Neural progenitor cell (in vitro differentiated cells): ENCODE measurements at places on chromosomes 16 and 17.

GRCh38 chr16:4052801-4053293 lies 63.4 kb downstream of the ADCY9 start:
- no peak for DNase-seq

- peak; percentile 91 for DNase-seq
Observed at GRCh38 chr16:10180771-10181163, 1.5 kb downstream of the GRIN2A start.

- DNase-seq = peak; percentile 52
Observed at GRCh38 chr16:83878838-83879237, 20.1 kb upstream of the MLYCD start.

GRCh38 chr16:19315889-19316433 lies 30.4 kb downstream of the CLEC19A start:
- no peak for DNase-seq

DNA sequence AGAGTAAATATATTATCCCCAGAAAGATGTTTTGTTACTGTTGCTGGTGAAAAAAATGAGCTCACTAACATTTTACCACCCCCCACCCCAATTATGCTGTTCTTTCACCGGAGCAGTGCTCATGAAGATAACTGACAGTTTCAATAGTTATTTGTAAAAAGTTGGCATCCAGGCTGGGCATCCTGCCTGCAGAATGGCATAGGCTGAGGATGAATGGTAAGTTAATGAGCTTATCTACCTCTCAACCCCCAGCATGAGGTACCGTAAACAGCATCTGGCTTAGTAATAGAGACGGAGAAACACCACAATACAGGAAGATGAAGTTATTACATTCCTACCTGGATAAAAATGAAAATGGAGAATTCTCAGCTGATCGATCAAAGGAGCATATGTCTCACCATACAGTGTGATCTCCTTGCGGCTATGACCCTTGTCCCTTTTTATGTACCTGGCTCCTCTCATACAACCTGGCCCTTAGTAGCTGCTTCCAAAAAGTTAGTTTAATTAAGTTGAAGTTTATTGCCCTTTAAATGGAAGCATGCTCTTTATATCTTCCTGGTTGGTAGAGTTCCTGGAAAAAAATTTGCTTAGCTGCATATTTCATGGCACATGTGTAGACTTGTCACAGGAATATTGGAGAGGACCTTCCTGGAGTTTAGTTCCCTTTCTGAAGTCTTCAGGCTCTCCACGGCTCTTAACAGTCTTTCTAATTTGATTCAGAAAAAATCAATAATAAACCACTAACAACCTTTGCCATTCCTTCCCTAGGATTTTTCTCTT lies 61.2 kb upstream of the MPHOSPH6 start:
- no peak for DNase-seq

DNA sequence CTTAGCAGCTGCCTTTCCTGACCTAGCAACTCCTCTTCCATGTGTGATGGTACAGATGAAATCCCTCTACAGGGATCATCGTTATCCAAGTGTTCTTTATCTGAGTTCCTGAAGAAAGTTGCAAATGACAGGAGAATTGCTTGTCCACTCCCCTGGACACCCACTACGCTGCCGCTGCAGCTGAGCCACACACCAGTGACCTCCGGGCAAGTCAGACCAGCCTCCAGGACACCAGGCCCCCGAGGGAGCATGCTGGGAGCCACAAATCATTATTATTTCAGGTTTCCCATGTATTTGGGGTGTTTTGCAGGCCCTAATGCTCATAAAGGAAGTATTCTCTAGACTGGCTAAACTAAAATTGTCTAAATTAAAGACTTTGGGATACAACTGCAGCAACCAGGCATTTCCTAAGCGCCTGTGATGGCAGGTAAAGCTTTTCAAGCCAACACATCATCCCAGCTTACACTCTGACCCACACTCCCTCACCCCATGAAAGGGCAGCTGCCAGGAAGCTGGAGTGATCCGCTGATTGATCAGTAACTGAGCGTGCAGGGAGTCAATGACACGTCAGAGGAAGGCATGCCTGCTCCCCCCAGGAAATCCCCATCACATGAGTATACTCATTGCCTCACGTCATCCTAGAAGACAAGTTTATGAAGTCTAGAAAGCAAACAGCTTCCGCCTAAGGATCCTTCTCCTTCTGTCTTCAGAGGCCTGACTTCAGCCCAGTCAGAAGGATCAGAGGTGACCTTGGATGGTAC lies 14.4 kb downstream of the FA2H start:
- DNase-seq = no peak

DNA sequence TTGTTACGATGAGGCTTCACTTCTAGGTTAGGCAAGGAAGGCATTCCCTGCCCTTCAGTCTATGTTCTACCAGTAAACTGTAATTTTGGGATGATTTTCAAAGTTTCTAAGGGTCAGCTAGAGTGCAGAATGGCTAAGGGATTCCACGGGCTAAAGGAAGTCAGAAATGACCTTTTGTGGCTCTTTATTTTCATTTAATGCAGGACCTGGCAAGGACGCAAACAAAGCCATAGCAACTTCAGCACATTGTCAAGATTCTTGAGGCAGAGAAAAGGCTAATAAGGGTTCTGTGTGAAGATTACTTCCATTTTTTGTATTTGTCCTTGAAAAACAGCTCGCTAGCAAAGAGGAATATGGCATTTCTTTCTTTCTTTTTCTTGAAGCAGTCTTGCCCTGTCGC lies 76.6 kb downstream of the STX8 start:
- DNase-seq = no peak

GRCh38 chr16:48323783-48324775 lies 61.1 kb downstream of the SIAH1 start:
- DNase-seq = no peak

- no peak for DNase-seq
Observed at GRCh38 chr17:44007346-44008204, 3.2 kb downstream of the NAGS start.

DNA sequence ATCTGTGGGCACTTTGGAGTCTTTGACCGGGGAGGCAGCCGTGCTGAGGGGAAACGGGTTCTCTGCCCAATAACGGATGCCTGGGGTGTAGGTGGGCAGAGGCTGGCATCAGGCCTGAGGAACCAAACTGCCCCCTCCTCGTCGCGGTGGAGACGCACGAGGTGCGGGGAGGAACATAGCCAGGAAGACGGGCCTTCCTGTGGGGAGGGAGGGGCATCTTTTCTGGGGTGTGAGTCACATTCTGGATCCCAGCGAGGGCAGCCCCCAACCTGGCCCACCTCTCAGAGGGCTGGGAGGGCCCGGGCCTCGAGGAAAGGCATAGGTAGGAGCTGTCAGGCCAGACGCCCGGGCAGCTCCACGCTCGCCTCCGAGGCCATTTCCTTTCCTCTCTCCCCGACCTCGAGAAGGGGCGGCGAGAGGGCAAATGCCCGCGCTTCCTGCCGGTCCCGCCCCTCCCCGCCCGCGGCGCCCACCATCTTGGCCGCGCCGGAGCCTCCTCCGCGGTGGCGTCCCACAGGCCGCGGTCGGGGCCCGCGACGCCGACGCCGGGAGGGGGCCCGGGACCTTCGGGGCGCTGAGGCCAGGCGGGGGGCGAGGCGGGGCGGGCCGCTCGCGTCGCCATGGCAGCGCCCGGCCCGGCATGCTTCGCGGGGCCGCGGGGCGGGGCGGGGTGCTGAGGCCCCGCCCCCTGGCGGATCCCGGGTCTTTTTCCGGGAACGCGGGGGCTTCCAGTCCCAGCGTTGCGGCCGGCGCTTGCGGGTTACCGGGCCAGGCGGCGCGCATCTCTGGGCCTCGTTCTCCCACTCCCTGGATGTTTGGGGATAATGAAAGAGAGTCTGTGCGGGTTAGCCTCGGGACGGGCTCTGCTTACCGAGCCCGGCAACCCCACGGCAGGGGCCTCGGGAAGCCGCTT lies 13.2 kb downstream of the RAI1 start:
- peak; percentile 90 for DNase-seq
